ENCODE measurements at places on chromosomes 4 and X. TPM values are rescaled to one million over a fixed set of nuclear protein-coding genes. Genes with fewer than 3 reads are reported as not detected.
A peak's percentile ranks its signal among the peaks of the same experiment; 100 is the strongest.

GRCh38 chrX:108224218-108224617 is 132.6 kb downstream of the ATG4A start:
- no peak overlapping the region for H3K4me3 ChIP-seq
- peaks cover 2% of the 10 kb centered on the region for H3K27me3 ChIP-seq
- H3K4me1 ChIP-seq: peaks cover 2% of the 10 kb centered on the region
- no peak overlapping the region for H3K27ac ChIP-seq
- no peak for DNase-seq
- no peaks in the 10 kb centered on the region for H3K36me3 ChIP-seq

The PDGFRA gene
- total RNA-seq: not detected

The NAA11 gene
- total RNA-seq: not detected

GRCh38 chr4:3225936-3226335 is 23.0 kb upstream of the MSANTD1 start:
- H3K36me3 ChIP-seq: peaks cover 26% of the 10 kb centered on the region
- H3K4me3 ChIP-seq: no peak overlapping the region
- no peak overlapping the region for H3K27ac ChIP-seq
- no peaks in the 10 kb centered on the region for H3K27me3 ChIP-seq

- H3K36me3 ChIP-seq: no peaks in the 10 kb centered on the region
- DNase-seq: no peak
- no peak overlapping the region for H3K27ac ChIP-seq
- H3K4me1 ChIP-seq: no peaks in the 10 kb centered on the region
- H3K27me3 ChIP-seq: peaks cover 2% of the 10 kb centered on the region
Observed at GRCh38 chr4:150136481-150136880, 58.2 kb downstream of the DCLK2 start.

- no peak for DNase-seq
- H3K27me3 ChIP-seq: peaks cover 11% of the 10 kb centered on the region
- H3K4me3 ChIP-seq: no peak overlapping the region
- no peak overlapping the region for H3K27ac ChIP-seq
- no peaks in the 10 kb centered on the region for H3K36me3 ChIP-seq
Observed at GRCh38 chr4:150173432-150173861, 95.2 kb downstream of the DCLK2 start.

GRCh38 chr4:169070071-169070894 is 60.2 kb upstream of the CBR4 start:
- no peak for DNase-seq
- H3K27me3 ChIP-seq: no peaks in the 10 kb centered on the region
- no peaks in the 10 kb centered on the region for H3K36me3 ChIP-seq

- H3K36me3 ChIP-seq: peaks cover 2% of the 10 kb centered on the region
- peaks cover 6% of the 10 kb centered on the region for H3K27me3 ChIP-seq
- peaks cover 12% of the 10 kb centered on the region for H3K4me1 ChIP-seq
- peak; percentile 44 for DNase-seq
- H3K4me3 ChIP-seq: peak within 1 kb of the TSS; percentile 86
Observed at GRCh38 chrX:56232221-56233082, at the start of gene KLF8. TSS of gene KLF8 (plus strand) at chrX:56232356. CDS start at chrX:56233335, 979 bp downstream.

The BGN gene
- not detected for total RNA-seq

- no peaks in the 10 kb centered on the region for H3K36me3 ChIP-seq
- no peak overlapping the region for H3K4me3 ChIP-seq
- peaks cover 40% of the 10 kb centered on the region for H3K27me3 ChIP-seq
- H3K27ac ChIP-seq: no peak overlapping the region
- peaks cover 3% of the 10 kb centered on the region for H3K4me1 ChIP-seq
Observed at GRCh38 chr4:165877286-165877685, 4.2 kb downstream of the TLL1 start.

The APBB2 gene
- total RNA-seq: 2.0 TPM

The VSIG1 gene
- 8.3 TPM for total RNA-seq

- no peaks in the 10 kb centered on the region for H3K36me3 ChIP-seq
- no peak overlapping the region for H3K4me3 ChIP-seq
- peaks cover 4% of the 10 kb centered on the region for H3K4me1 ChIP-seq
- H3K27ac ChIP-seq: no peak overlapping the region
Observed at GRCh38 chr4:88831031-88831430, 133.4 kb upstream of the NAP1L5 start.

The ZFYVE28 gene
- total RNA-seq: 17.7 TPM

GRCh38 chrX:144259054-144259453 is 375.2 kb downstream of the UBE2NL start:
- no peak for DNase-seq
- peak overlapping the region; percentile 22 for H3K27ac ChIP-seq
- no peaks in the 10 kb centered on the region for H3K27me3 ChIP-seq
- H3K4me3 ChIP-seq: no peak overlapping the region
- H3K4me1 ChIP-seq: no peaks in the 10 kb centered on the region

GRCh38 chr4:109067508-109068235 is 234.8 kb downstream of the COL25A1 start:
- no peak overlapping the region for H3K27ac ChIP-seq
- peaks cover 8% of the 10 kb centered on the region for H3K27me3 ChIP-seq
- peaks cover 2% of the 10 kb centered on the region for H3K4me1 ChIP-seq
- H3K4me3 ChIP-seq: no peak overlapping the region
- no peak for DNase-seq
